ENCODE measurements at places on chromosomes 6 and 20.
A peak's percentile ranks its signal among the peaks of the same experiment; 100 is the strongest.

- no peak for DNase-seq
These were observed 133.4 kb downstream of the PRND start for GRCh38 chr20:4855097-4855496.

DNA sequence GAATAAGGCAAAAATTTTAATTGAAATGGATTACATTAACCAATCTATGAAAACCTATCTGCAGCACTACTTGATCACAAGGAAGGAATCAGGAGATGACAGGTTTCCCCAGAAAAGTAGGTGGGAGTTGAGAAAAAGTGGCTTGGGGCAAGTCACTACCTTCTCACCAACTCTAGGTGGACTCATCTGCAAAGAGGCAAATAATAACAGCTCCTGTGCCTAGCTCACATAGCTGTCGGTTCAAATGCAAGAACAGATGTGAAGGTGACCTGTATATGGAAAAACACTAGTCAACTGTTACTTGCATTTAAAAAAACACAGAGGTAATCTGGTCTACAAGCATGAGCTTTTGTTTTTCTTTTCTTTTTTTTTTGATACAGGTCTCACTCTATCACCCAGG is 67.2 kb downstream of the POPDC3 start:
- no peak for DNase-seq

GRCh38 chr6:126376682-126377081 is 36.8 kb downstream of the CENPW start:
- DNase-seq = no peak

GRCh38 chr20:45459606-45460005 is 9.9 kb upstream of the WFDC2 start:
- no peak for DNase-seq

DNA sequence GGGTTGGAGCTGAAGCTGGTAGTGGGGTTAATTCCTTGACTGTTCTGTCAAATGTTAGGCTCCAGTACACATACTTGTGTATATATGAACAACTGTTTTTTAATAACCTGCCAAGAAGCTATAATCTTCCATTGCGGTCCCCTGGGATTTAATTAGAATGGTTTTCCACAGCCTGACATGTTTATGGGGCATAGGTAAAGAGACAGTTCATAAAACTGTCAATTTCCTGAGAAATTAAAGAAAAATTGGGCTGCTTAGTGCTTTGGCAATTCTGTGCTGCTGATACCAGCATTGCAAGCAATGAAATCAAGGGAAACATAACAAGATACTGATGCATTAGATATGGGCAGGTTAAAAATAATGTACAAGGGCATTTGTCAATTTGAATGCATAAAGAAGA is 314.1 kb upstream of the SLC35B3 start:
- DNase-seq = no peak

GRCh38 chr6:14255916-14256315 is 138.3 kb downstream of the CD83 start:
- no peak for DNase-seq

DNA sequence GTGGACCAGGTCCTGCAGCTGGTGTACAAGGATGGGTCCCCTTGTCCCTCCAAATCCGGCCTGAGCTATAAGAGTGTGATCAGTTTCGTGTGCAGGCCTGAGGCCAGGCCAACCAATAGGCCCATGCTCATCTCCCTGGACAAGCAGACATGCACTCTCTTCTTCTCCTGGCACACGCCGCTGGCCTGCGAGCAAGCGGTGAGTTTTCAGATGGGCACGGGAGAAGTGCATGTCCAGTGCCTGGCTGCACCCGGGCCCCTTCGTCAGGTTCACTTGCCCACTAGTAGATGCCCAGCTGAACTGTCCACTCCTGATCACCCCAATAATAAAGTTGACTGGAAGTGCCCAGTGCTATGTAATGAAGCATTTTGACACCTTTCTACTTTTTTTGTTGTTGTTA is 48.3 kb upstream of the SLC22A1 start:
- DNase-seq = no peak

DNA sequence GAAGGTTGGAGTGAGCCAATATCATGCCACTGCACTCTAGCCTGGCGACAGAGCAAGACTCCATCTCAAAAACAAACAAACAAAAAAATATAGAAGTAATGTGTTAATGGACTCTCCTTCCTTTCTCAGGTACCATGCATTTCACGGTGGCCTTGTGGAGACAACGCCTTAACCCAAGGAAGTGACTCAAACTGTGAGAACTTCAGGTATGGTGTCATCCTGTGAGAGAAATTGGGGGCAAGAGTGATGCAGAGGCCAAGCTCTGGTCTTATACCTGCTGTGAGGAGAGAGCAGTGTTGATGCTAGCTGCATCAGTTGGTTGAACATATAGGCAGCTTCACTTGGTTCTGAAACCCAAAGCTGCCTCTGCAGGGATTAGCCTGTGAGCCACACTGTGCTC is 6.2 kb downstream of the ITCH start:
- no peak for DNase-seq

GRCh38 chr6:134658596-134658995 is 291.3 kb downstream of the ALDH8A1 start:
- DNase-seq = no peak

- DNase-seq = no peak
These were observed 25.6 kb upstream of the ARMH2 start for GRCh38 chr6:24824142-24824938.

DNA sequence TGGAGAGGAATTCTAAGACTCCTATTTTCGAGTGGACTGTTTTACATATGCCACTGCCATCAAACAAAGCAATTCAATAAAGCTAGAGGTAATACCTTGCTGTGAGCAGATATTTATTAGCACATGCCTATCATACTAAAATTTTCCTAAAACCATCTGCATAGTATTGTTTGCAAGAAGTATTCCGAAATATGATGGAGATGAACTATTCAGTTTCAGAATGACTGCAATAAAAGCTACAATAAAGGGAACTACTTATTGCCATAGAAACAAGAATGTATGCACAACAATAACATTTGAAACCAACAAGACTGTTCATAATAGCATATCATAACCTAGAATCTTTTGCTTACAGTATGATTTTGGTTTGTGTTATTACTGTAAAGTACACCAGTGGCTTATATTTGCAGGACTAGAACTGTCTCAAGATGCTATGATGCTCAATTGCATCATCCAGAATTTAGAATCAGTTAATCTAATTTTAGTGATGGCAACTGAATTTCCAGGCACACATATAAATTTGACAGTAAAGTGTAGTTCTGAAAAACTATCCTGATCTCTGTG is 144.3 kb downstream of the GRIK2 start:
- DNase-seq = no peak

DNA sequence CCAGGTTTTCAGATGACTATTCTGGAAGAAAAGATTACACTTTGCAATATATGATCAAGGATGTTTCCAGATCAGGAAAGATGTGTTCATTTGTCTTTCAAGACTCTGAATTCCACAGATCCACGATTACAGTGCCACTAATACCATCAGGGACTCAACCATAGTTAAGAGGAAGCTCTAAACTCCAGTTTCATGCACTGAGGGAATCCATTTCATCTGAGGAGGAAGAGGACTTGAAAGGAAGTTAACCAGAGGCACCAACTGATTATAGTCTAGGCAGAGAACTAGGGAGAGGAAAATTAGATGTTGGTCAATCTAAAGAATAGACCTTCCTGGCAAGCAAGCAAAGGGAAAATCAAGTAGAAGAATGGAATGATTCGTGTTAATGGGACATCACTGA is 218.3 kb upstream of the PRDM1 start:
- no peak for DNase-seq

DNA sequence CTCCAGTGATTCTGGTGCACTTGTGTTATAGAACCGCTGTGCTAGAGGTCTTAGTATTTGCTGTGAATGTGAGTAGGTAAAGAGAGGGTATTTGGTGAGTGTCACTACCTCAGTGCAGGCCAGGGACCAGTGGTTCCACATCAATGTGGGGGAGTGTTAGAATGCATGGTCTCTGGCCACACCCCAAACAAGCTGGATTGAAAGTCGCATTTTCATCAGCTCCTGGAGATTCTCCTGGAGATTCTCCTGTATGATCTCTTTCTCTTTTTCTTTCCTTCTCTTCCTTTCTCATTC is 26.8 kb upstream of the BCAS1 start:
- no peak for DNase-seq

DNA sequence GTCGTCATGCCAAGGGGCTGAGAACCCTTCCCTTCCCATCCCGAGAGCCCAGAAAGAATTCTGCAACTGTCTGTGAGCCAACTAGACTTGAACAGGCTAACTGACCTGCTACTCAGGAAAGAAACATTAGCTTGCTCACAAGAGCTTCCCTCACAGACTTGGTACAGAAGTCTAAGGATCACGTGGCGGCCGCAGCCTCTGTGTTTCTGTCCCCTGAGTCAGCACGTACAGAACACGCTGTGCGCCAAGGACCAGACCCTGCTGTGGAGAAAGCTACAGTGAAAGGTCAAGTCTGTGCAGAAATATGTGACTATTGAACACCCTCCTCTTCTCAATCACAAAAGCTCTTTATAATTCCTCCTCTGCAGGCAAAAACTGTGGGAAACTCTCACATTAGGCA is 151.3 kb upstream of the QKI start:
- no peak for DNase-seq

GRCh38 chr20:38658879-38659596 is 57.4 kb downstream of the ARHGAP40 start:
- DNase-seq = peak; percentile 56

- DNase-seq = no peak
These were observed 784.4 kb downstream of the MAFB start for GRCh38 chr20:39904476-39905112.

DNA sequence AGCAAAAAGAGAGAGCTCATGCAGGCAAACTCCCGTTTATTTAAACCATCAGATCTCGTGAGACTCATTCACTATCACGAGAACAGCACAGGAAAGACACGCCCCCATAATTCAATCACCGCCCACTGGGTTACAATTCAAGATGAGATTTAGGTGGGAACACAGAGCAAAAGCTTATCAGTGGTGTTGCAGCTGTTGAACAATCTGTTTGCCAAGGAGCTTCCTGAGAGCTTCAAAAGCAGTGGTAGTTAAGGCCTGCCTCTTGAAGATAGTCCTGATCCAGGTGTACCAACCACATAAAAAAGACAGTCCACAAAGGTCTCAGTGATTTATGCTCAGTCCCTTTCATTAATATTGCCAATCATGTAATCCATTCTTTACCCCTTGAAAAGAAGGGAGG is 269.4 kb upstream of the IRAK1BP1 start:
- no peak for DNase-seq

- DNase-seq = no peak
These were observed 178.1 kb upstream of the PRDM1 start for GRCh38 chr6:105907991-105908390.

GRCh38 chr6:107124934-107125348 is 9.6 kb upstream of the BEND3 start:
- no peak for DNase-seq

DNA sequence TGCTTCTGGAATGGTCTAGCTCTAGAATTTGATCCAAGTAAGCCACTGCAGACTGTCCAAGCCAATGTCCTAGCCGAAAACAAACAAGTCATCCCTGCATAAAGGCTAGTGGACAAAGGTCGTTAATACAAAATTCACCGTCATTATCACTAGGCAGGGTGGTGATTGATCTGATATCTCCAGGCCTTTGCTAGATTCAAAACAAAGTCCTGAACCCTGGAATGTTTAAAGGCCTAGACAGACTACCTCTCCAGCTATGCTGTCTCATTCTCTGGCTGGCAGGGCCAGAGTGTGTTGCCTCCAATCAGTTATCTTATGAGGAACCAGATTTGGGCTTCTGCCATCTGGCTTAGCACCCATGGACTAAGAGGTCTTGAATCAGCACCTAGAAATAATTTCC is 38.3 kb downstream of the MAP7 start:
- no peak for DNase-seq

GRCh38 chr6:105874835-105875626 is 211.1 kb upstream of the PRDM1 start:
- no peak for DNase-seq

DNA sequence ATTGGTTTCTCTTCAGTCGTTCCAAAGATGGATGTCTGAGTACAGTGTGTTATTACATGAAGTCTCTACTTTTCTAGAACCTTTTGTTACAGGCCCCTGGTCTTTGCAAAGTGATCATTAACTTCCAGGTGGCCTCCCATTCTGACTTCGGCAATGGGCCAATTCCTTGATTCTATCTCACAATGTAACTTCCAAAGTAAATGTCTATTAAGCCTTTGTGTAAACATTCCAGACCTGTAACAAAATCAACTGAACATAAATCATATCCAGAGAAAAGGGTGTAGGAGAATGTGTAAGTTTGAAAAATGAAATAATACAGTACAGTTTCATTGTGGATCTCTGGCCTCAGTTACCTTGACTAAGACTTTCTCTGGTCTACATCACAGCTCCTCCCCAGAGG is 187.8 kb upstream of the JAG1 start:
- no peak for DNase-seq

Measured in NCI-H1417 treated with DMSO at 0.1 percent for 48 hours (cell line).